Stimulated activated naive CD4-positive, alpha-beta T cell treated with Interleukin-2 at 50 U/mL for 16 hours (primary cell): ENCODE measurements at places on chromosomes 6 and 20.

GRCh38 chr6:18362058-18362561, 25.0 kb upstream of the RNF144B start:
- DNase-seq, result no peak

DNA sequence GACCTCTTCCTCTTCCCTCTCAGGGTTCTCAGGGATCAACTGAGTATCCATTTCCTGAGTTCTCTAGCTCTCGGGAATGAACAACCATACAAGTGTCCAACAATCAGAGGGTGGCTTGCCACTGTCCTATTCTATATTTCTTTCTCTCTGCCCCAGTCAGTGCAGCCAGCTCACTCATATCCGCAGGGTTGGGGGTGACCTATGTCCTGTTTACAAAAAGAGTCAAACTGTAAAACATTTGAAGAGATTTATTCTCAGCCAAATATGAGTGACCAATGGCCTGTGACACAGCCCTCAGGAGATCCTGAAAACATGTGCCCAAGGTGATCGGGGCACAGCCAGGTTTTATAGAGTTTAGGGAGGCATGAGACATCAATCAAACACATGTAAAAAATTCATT, 10.8 kb upstream of the BTN3A2 start:
- DNase-seq, result no peak

DNA sequence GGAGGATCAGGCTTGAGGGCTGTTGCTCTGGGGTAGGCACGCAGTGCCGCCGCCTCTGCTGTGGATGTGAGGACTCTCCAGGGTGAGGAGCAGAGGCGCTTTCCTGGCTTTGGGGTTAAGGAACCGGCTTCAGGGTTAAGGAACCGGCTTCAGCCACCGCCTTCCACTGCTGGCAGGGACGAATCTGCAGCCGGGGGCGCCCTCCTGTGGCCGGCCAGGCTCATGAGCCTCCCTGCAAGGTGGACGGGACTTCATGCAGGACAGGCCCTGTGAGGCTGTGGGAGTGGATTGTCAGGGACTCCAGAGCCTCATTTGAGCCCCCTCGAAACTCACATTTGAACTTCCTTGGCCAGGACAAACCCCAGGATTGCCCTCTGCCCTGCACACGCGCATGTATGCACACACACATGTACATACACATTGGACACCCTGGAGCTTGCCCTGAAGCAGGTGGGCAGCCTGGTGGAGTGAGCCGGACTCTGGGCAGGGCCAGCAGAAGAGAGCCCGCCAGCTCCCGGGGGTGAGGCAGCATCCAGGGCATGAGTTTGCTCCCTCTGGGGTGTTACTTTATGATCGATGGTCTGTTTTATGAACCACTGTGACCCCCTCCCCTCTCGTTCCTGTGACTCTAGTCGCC, 146.9 kb downstream of the PHACTR3 start:
- no peak for DNase-seq

- DNase-seq, result no peak
These were observed 98.8 kb downstream of the CCDC170 start for GRCh38 chr6:151592449-151593159.

- DNase-seq, result no peak
These were observed 6.8 kb upstream of the PAX1 start for GRCh38 chr20:21698494-21699215.

- DNase-seq, result no peak
These were observed 16.9 kb downstream of the NDRG3 start for GRCh38 chr20:36728986-36729385.

DNA sequence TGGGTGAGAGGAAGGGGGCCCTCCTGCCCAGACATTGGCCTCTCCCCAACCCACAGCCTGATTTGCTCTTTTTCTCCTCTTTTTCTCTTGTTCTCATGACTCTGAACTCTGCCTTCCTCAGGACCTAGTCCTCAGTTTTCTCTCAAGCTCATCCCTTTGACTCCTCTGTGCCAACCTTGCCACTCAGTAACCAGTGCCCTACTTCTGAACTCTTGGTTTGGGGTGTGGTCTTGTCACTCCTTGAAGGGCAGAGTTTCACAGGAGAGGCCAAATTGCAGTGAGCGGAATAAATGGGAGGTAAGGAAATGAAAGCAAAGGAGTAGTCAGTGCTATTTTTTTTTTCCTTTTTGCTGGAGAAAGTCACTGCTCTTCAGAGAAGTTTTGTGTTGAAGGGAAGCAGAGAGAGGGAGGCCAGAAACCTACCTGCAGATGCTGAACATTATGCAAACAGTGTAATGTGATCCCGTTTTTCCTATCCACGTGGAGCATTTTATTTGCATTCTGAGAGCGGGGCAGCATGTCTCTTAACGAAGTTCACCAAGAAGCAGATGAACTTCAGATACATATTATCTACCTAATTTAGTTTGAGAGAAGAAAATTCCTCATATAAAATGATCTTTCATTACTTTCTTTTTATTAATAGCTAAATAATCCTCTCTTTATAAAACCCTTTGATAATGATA, 26.9 kb downstream of the CFAP61 start:
- no peak for DNase-seq

- DNase-seq, result no peak
These were observed 55.4 kb upstream of the MOXD1 start for GRCh38 chr6:132456700-132457143.

DNA sequence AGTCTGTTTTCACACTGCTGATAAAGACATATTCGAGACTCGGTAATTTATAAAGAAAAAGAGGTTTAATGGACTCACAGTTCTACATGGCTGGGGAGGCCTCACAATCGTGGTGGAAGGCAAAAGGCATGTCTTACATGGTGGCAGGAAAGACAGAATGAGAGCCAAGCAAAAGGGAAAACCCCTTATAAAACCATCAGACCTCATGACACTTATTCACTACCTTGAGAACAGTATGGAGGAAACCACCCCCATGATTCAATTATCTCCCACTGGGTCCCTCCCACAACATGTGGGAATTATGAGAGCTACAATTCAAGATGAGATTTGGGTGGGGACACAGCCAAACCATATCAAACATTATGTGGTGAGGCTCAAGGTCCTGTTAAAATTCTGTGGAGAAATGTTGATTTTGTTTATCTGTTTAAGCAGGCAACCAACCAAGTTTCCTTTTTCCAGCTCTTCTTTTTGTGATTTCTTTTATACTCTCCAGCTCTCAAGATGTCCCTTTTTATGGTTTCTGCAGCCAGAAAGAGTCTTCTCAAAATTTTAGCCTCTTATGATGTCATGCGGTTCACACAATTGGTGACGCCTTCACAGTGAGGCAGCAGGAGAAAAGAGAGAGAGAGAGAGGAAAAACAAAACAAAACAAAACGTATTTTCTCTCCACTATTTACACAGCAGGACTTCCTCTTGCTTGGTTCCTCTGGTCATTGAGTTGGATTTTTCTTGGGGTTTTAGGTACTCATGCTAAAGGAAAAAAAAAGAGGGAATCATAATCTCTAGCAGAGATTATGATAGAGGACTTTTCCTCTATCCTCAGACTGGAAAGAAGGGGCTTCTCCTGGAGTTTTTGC, 18.0 kb downstream of the AIG1 start:
- no peak for DNase-seq

DNA sequence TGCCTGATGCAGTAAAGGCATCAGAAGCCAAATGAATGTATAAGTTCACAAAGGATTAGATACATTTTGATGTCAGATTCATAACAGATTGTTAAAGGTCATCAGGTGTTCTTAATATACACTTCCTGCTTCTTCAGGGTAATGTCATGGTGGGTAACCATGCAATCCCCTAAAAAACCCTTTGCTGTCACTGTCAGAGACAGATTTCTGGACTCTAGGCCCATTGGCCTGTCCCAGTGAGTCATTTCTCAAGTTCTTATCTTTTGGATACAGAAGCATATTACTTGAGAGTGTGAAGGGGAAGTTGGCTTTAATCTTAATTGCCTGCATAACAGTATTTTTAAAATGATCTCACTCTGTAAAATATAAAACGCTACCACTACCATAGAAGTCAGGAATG, 895.6 kb upstream of the MAP3K7 start:
- no peak for DNase-seq

DNA sequence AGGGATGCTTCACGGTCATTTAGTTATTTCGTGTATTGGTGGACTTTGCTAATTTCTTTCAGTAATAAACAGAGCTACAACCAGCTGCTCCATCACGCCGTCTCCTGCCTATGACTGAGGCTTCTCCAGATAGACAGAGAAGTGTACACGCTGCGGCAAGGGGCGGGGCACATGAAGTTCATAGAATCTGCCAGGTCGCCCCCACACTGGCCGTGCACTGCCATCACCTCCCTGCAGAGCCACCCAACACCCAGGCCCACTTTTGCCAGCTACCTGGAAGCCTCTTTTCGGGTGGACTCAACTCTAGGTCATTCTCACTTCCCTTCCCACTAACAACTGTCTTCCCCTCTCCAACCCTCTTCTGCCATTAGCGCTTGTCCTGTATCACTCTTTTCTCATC, 88.4 kb downstream of the SULF2 start:
- DNase-seq, result no peak

DNA sequence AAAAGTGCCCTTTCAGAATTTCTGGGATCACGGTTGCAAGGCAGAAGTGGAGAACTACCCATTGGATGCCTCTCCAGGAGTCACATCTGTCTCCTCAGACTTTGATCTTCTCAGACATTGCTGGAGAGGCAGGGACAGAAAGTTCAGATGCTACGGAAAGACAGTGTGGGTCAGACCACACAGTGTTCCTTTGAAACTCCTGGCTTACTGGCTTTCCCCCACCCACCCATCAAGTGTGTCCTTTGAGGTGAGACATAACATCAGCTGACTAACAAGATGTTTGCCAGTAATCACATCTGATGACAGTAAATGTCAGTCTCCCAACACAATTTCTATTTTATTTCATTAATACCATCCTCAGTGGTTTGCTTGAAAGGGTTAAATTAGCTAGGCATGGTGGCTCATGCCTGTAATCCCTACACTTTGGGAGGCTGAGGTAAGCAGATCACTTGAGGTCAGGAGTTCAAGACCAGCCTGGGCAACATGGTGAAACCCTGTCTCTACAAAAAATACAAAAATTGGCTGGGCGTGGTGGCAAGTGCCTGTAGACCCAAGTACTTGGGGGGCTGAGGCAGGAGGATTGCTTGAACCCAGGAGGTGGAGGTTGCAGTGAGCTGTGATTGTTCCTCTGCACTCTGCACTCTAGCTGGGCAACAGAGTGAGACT, 67.2 kb upstream of the SNX9 start:
- DNase-seq, result peak; percentile 76

DNA sequence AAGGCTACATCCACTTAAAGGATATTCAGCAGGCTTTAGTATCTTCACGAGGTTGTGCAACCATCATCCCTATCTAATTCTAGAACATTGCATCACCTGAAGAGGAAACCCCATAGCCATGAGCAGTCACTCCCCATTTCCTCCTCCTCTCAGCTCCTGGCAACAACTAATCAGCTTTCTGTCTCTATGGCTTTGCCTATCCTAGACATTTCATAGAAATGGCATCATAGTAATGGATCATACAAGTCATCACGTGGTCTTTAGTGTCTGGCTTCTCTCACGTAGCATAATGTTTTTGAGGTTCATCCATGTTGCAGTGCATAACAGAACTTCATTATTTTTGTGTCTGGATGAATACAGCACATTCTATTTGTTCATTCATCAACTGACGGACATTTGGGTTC, 20.5 kb downstream of the SNAI1 start:
- DNase-seq, result no peak

DNA sequence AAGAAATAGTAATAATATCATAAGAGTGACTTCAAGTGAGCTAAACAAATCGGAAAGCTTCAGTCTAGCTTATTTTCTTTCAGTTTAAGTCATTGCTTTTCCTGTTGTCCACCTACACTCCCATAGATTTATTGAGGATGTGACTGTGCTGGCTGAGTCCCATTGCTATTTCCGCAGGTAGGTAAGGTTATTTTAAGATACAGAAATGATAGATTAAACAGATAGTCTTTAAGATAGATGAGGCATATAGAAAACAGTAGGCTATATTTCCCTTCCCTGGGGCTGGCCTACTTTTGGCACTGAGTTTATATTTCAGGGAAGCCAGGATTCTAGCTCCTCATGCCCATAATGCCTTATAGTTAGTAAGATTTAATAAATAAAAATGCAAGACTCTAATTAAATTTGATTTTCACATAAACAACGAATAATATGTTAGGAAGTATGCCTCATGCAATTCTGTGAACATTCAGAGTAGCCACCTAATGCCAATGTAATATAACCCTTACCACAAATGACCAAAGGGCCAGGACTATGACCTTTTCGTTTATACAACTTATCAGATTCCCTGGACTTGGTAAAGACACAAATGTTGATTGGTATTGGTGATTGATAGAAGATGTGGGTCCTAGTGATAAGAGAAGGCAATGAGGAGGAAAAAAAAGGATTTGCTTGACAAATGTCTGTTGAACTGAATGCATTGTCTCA, 1079.3 kb downstream of the EPHA7 start:
- no peak for DNase-seq

DNA sequence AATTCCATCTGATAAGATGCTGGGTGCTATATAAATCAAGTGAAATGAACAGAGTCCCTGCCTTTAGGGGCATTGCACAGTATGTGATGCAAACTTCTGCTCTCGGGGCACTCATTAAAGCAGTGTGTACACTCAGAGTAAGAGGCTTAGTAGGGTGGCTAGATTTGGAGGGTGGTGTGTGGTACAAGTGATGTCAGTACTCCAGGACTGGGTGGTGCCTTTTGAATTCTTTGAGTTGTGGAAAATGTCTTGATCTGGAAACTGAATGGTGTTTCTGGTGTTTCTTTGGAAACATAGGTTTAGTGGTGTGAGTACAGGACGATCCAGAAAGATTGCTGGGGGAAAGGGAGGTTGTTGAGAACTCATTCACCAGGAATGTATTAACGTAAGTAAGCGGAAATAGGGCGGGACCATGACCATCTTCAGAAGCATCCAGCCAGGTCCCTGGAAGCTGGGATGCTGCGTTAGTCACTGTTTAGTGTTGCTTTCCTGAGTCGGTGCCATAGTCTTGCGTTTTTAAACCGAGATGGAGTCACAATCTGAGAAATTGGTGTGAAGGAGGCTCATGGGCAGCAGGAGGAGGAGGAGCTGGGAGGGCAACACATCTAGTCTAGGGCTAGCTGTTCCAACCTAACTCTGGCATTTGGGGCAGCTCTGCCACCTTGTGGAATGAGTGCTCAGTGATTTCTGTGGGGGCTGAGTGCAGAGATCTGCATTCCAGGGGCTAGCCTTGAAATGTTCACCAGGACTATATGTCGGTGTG, 70.3 kb downstream of the SCAND1 start:
- peak; percentile 33 for DNase-seq

DNA sequence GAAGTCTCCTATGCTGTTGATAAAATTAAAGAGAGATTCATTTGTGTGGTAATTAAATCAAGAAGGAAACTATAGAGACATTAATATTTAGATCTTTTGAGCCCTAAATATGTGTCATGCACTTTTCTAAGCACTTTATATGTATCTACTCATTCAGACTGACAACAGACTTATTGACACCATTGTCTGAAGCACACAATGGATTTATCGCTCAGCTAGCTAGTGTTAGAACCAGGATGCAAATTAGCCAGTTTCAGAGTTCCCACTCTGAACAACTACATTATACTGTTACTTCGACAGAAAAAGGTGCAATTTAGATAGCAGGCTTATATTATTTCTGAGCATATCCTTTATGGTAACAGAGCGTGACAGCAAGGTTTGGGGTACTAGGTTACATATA, 27.7 kb upstream of the KIAA0408 start:
- DNase-seq, result no peak
